ENCODE measurements at places on chromosomes 2 and 18.

DNA sequence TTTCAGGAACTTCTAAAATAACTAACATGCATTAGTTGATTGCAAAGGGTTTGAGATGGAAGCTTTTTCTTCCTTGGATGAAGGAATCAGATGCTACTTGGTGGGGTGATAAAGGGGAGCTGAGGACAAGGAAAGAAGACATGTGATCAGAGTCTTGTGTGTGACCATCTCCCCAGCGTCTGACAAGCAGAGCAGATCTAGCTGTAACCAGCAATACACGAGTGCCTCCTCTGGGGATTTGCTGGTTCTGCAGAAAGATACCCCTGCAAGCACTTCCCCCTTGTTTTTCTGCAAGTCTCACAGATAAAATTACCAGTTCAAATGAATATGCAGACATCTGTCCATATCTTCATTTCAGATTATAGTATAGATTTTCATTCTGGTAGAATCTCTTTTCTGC lies 2.7 kb downstream of the CDH7 start:
- no peaks in the 10 kb centered on the region for H3K36me3 ChIP-seq
- no peak overlapping the region for H3K27ac ChIP-seq
- H3K4me1 ChIP-seq, result no peaks in the 10 kb centered on the region
- no peak overlapping the region for H3K4me3 ChIP-seq

GRCh38 chr18:51523671-51524070 lies 326.2 kb upstream of the MEX3C start:
- no peak overlapping the region for H3K4me3 ChIP-seq
- H3K27me3 ChIP-seq, result no peaks in the 10 kb centered on the region
- H3K36me3 ChIP-seq, result no peaks in the 10 kb centered on the region
- no peaks in the 10 kb centered on the region for H3K4me1 ChIP-seq
- no peak for DNase-seq
- no peak overlapping the region for H3K27ac ChIP-seq

- peak overlapping the region; percentile 37 for H3K27ac ChIP-seq
- peak; percentile 62 for DNase-seq
These were observed 108.9 kb downstream of the CLIP4 start for GRCh38 chr2:29223851-29224692.

- no peak overlapping the region for H3K27ac ChIP-seq
- H3K27me3 ChIP-seq, result no peaks in the 10 kb centered on the region
- H3K4me1 ChIP-seq, result no peaks in the 10 kb centered on the region
- no peak overlapping the region for H3K4me3 ChIP-seq
- DNase-seq, result no peak
These were observed 36.7 kb downstream of the RMC1 start for GRCh38 chr18:23539911-23540525.

DNA sequence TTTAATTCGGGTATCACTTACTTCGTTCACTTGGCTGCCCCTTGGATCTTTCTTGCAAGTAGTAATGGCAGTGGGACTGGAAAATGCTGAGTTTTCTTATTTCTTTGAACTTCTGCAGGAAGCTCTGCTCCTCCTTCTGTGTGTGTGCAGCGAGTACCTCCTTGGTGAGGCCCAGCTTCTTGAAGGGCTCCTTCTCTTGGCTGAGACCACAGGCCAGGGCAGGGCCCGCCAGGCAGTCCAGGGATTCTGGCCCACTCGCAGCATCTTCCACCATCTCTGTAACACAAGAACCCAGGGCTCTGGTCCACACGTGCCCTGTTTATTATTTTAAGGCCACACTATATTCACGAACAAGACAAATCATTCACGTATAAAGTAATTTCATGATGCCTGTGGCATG lies 15.8 kb upstream of the HES6 start:
- H3K36me3 ChIP-seq, result peaks cover 8% of the 10 kb centered on the region
- H3K4me3 ChIP-seq, result no peak overlapping the region
- no peaks in the 10 kb centered on the region for H3K4me1 ChIP-seq

DNA sequence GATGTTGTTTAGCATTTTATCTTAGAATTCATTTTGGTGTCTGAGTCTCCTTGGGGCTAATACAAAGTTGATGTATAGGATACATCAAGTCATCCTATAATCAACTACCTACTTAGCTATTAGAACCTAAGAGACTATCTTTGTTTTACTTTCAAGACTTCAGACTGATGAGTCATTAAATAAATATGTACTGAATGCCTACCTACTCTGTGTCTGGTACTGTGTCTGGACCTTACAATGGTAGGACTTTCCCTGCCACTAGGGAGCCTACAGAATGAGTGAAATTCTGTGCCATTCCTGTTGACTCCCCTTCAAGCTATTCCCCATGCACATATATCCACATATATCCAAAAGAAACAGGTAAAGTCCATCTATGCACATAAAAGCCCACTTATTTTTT lies 114.5 kb downstream of the ERBB4 start:
- no peaks in the 10 kb centered on the region for H3K27me3 ChIP-seq
- no peaks in the 10 kb centered on the region for H3K36me3 ChIP-seq
- no peaks in the 10 kb centered on the region for H3K4me1 ChIP-seq
- H3K27ac ChIP-seq, result no peak overlapping the region

DNA sequence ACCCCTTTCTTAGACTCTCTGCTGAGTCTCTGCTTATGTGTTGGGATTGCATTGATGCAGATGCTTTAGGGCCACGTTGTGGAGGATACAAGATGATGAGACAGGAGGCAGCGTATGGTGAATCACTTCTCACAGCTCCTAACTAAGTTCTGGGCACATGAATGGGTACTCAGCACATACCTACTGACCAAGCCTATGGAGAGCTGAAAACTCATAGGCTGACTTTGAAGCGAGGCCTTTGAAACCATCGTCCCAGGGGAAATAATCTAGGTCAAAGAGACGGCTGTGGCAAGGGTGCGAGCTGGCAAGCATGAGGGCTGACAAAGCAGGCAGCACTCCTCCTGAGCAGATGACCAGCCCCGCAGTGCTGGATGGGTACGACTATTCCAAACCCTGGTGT lies 180.2 kb upstream of the TNP1 start:
- DNase-seq, result no peak
- H3K4me1 ChIP-seq, result no peaks in the 10 kb centered on the region
- no peaks in the 10 kb centered on the region for H3K27me3 ChIP-seq
- H3K36me3 ChIP-seq, result no peaks in the 10 kb centered on the region

- peak overlapping the region; percentile 95 for H3K27ac ChIP-seq
- peak overlapping the region; percentile 94 for H3K4me3 ChIP-seq
- H3K27me3 ChIP-seq, result no peaks in the 10 kb centered on the region
- no peaks in the 10 kb centered on the region for H3K4me1 ChIP-seq
- no peaks in the 10 kb centered on the region for H3K36me3 ChIP-seq
- DNase-seq, result no peak
These were observed 568 bp downstream of the TMEM131 start for GRCh38 chr2:97995026-97995733.

All from breast epithelium (tissue), 4 donors.